A172 (cell line): ENCODE measurements at places on chromosomes 5 and 9. TPM values are rescaled to one million over a fixed set of nuclear protein-coding genes. Genes with fewer than 3 reads are reported as not detected.

SPINK13 gene
- not detected in 2 replicates for total RNA-seq

- DNase-seq, result no peak
These were observed 76.8 kb upstream of the SH3PXD2B start for GRCh38 chr5:172530878-172531703.

- DNase-seq, result no peak
These were observed 6.1 kb upstream of the PANK3 start for GRCh38 chr5:168585119-168585856.

DNA sequence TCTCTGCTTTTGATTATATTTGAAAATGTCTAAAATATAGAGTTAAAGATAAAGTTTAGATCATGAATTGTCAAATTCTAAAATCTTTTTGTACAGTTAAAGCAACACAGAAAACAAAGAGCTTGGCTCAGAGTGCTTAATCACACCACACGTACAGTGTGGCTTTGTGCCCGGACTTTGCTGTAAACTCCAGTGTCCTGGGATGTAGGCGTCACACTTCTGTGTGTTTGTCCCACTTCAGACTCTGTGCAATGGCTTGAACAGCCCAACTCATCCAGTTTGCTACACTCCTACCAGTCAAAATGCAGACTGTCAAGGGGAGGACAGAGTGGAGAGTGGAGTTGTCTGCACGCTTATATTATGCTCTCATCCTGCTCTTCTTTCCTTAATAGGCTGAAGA is 45.3 kb downstream of the SMARCA2 start:
- DNase-seq, result no peak
